NCI-H774 (cell line): ENCODE measurements at places on chromosomes 7 and 10.
A peak's percentile ranks its signal among the peaks of the same experiment; 100 is the strongest.

DNA sequence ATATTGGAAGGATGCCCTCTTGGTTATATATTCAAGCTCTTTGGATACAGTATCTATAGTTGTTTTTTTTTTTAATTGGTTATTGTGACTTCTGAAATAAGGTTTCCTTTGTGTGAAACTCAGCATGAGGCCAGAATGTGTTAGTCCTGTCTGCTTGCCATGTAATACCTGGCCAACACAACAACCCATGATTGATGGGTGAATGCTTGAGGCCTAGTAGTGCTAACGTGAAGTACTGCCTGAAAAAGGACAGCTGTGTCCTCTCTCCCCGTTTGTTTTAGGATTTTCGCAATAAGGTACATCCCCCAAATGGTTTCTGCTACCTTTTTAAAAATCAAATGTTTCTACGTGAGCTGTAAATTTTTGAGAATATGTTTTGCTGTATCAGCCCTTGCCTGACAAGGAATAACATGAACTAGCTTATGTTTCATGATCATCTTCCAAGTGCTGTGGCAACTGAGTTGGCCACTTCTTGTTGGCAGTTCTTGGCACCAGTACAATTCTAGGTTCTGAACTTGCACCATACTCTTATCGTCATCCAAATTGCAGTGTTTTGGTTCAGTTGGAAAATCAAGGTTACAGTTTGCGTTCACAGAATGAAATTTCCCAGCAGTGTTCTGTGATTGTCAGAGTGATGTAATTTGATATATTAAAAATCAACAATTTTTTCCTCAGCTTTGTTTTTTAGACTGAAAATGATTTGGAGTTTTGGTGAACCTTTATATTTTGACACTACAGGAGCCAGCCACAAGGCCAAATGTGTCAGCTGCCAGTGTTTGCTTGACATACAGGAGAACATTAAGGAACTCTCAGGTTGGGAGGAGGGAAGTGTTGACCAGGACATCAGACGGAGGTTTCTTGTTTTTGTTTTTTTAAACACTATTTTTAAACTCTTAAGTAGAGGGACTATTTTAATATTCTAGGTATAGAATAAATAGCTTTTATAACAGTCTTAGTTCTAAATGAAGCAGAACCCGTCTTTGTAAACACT lies 13.5 kb upstream of the ASCC1 start:
- DNase-seq: peak; percentile 87

DNA sequence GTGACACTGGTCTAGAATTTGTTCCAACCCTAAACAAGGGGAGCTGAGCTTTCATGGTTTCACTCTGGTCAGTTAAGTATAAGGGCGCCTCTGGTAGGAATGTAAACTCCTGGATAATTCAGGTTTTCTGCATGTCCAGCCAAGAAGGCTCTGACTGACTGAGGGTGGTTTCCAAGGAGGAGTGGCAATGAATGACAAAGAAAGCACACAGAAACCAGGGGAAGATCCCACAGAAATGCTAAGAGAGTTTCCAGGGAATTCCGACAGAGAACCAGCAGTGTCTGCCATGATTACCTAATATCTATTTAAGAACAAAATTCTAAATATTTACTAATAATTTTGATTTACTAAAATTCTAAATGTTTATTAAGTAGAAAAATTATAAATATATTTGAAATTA lies 27.3 kb upstream of the NRG3 start:
- no peak for DNase-seq

DNA sequence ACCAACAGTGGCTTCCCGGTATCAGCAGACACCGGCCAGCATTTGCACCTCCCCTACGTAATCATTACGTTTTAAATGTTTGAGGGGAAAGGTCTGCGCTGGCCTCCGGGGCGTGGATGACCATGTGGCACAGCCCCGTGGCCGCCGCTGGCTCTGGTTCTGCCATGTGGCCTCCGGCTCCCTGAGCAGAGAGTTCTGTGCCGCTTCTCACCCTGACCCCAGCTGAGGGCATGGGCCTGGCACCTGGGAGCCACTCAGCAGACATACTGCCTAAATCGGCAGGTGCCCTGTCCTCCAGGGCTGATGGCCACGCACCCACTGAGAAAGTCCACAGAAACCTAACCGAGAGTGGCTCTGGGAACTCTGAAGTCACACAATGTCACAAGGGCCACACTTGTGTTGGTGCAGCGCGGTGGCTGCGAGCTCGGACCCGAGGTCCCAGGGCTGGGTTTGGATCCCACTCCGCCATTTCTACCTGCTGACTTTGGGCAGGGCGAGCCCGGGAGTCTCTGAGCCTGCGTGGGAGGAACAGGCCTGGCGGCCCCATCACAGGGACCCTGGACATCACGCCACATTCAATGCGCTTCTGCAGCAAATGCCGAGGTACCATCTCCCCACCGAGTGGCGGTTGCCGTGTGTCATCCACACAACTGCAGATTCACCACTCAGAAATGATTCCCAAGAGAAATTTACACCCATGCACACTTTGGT lies 25.3 kb downstream of the CFAP46 start:
- DNase-seq: no peak

DNA sequence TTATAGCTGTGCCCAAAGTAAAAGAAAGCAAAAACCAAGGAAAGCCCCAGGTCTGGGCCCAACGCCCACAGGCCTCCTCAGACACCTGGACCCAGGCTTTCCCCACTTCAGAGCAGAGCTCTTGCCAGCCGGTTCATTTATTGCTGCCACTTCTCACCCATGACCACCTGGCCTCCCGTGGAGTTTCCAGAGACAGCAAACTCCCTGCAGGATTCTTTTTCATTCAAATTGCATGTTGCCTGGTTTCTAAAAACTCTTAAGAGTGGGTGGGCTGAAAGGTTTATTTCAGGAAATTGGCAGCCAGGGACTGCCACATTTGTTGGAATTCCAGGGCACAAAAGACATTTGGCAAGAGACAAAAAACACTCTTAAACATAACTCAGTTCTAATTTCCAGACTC lies 4.7 kb downstream of the VOPP1 start:
- no peak for DNase-seq

DNA sequence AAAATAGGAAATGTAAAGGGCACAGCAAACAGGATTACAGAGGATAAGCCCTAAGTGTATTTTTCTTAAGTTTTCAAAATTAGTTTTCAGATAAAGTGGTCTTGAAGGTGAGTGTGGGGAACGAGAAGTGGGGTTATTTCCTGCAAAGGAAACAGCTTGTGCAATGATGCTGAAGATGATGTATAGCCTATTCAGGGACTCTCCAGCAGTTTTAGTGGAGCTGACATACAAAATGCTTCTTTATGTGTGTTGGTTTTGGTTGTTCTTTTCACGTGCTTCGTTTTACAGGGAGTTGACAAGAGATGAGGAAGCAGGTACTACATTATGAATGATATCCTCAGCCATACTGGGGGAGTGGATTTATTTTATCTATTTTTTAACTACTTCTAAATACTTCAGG lies 20.5 kb downstream of the CASD1 start:
- DNase-seq: no peak

DNA sequence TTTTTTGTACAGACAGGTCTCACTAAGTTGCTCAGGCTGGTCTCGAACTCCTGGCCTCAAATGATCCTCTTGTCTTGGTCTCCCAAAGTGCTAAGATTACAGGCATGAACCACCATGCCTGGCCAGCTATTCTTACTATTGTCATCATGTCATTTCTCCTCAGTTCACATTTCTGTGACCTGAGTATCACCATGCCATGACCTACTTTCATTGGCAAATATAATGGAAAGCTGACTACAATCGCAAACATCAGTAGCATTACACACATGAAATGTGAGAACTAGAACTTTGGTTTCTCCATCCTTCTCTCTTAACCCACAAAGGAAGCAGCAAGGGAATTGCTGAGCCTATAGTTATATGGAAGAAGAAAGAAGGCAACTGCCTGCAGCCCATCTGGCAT lies 26.0 kb upstream of the WIPF3 start:
- DNase-seq: no peak

GRCh38 chr7:137879357-137880158 lies 32.8 kb upstream of the DGKI start:
- DNase-seq: no peak

DNA sequence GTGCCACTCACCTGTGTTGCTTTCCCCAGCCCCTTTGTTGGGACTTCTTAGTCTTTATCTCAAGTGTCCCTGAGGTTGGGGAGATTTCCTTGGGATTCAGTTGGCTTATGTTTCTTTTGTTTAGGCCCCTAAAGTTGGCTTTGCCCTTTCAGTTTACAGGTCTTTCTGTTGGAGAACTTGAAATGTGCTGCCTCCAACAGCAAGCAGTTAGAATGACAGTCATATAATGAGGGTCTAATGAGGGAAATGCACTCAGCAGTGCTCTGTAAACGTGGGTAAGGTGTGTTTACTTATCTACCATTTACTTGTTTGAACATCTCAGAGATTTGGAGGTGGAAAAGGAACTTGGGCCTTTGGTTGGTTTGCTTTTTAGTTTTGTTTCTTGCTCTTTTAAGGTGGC lies 191.4 kb upstream of the STK17A start:
- peak; percentile 25 for DNase-seq

DNA sequence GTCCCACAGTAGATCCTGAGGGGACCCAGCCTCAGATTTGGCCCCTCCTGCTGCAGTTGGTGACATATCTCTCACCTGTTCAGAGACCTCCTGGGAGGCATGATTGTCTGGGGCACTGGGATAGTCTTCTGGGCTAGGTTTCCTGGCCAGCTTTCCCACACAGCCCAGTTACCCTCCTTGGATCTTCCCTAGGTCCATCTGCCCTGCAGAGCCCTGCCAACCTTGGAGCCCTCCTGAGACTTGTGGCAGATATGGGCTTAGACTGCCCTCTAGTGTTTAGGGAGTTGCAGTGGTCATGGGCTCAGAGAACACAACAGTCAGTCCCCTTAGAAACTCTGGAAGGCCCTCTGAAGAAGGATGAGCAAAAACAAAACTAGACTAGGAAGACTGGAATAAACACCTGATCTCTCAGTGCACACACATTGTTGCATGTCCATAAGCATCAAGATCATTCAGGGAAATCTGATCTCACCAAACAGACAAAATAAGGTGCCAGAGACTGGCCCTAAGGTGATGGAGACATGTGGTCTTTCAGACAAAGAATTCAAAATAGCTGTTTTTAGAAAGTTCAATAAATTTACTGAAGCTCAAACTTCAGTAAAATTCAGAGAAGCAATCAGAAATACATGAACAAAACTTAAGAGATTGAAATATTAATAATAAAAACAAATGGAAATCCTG lies 324.6 kb downstream of the ATRNL1 start:
- no peak for DNase-seq

DNA sequence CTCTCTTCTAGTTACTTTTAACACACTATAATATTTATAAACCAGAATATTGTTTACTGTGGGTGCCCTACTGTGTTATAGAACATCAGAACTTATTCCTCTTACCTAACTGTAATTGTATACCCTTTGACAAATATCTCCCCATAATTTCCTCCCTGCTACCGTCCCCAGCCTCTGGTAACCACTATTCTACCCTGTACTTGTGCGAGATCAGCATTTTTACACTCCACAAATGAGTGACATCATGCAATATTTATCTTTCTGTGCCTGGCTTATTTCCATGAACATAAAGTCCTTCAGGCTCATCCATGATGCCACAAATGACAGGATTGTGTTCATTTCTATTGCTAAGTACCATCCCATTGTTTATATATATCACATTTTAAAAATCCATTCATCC lies 139.8 kb upstream of the RSU1 start:
- no peak for DNase-seq

DNA sequence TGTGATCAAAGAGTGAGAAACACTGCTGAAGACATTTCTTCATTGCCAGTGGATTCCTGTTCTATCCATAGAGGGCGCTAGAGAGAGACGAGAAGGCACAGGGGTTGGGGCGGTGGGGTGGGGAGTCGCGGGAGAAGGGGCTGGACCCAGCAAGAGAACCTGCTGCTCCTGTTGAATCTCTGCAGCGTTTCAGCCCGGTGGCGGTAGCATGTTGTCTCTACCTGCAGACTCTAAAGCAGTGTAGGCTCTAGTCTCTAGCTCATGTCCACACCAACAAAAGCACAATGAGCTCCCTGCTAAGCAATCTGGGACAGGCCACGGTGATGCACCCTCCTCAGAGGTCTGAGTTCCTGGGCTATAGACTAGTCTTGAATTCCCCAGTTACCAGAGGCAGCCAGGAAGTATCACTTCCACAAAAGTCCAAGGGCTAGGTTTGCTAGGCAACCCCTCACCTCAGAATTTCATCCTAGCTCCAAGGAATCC lies 167.7 kb downstream of the DGKB start:
- no peak for DNase-seq

- peak; percentile 46 for DNase-seq
These were observed 33.5 kb downstream of the DPY19L1 start for GRCh38 chr7:35003679-35004303.
